ENCODE measurements at places on chromosomes 12 and 14. TPM values are rescaled to one million over a fixed set of nuclear protein-coding genes. Genes with fewer than 3 reads are reported as not detected.

AKAP3 gene
- 1.6 TPM for polyA plus RNA-seq

RIMBP2 gene
- polyA plus RNA-seq, result 14.6 TPM

LRRIQ1 gene
- 11.1 TPM for polyA plus RNA-seq

FBXL14 gene
- polyA plus RNA-seq, result 21.8 TPM

RAD9B gene
- polyA plus RNA-seq, result 0.90 TPM

OAS2 gene
- not detected for polyA plus RNA-seq

DACT1 gene
- polyA plus RNA-seq, result 125 TPM

LRP1-AS gene
- polyA plus RNA-seq, result not detected

IL26 gene
- not detected for polyA plus RNA-seq

ERBB3 gene
- polyA plus RNA-seq, result 0.78 TPM

NT5DC3 gene
- polyA plus RNA-seq, result 3.3 TPM
